ENCODE measurements at places on chromosomes 12 and 14.
A peak's percentile ranks its signal among the peaks of the same experiment; 100 is the strongest.

DNA sequence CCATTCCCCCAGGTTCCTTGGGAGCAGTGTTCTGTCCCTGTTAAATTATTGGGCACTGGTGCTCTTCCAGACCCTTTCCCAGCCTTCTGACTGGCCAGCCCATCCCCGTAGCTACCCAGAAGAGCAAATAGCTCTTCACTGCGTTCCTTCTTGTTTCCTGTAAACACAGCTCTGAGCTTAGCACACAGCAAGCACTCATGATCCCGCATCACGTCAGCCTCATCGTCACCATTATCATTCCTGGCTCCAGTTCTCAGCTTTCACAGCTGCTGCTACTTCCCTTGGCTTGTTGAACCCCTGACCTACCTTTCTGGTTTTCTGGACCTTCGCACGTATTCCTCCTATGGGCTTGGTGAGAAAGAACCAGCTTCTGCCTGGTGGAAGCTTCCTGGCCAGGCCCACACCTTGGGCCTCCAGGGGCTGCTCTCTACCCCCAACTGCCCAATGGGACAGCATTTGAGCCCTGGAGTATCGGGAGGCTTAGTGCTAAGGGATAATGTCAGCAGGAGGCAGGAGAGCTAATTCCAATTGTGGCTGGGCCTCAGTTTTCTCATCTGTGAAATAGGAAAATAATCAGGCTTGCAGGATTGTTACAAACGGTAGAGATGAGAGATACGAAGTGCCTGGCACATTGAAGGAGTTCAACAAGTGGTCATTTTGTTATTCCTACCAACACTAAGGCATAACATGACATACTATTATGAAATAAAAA lies 22.6 kb upstream of the PAPOLA start:
- no peak for DNase-seq

DNA sequence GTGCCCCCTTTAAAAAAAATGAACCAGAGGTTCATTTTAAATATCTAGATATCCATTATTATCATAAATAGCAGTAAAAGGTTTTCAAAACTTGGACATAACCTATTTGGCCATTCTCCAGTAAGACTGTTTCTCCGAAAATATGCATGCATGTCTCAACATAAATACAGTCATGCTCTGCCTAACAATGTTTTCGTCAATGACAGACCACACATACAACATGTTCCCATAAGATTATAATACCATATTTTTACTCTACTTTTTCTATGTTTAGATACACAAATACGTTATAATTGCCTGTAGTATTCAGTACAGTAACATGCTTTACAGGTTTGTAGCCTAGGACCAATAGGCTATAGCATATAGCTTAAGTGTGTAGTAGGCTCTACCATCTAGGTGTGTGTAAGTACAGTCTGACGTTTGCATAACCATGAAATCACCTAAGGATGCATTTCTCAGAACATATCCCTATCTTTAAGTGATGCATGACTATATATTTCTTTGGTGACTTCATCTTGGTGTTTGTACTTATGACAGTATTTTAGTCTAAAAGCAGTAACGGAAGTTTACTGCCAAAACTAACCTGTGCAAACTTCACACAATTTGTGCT lies 3.2 kb downstream of the TMEM19 start:
- DNase-seq, result no peak

DNA sequence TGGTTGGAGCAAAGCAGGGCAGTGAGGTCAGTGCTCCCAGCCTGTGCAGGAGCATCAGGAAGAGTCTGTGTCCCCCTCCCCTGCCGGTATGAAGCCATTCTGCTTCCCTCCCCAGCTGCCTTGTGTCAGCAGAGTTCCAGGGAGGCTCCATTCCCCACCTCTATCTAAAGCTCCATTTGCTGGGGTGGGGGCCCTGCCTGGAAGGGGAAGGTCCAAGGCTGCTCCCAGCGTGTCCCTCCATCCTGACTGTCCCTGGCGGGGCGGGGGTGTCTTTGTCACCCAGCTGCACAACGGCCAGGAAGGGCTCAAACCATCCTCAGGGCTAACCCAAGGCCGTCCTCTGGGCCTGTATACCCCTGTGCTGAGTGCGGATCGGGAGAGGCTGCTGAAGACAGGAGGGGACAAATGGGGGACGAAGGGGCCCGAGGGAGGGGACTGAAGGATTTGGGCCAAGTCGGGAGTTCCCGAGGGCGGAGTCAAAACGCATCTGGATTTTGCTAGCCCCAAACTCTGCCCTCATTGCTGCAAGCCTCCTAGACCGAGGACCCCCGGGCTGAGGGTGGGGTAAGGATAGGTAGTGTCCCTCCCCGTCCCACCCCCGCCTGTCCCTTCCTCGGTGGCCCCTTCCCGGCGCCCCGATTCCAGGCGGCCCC lies 748 bp upstream of the ACVRL1 start:
- no peak for DNase-seq

DNA sequence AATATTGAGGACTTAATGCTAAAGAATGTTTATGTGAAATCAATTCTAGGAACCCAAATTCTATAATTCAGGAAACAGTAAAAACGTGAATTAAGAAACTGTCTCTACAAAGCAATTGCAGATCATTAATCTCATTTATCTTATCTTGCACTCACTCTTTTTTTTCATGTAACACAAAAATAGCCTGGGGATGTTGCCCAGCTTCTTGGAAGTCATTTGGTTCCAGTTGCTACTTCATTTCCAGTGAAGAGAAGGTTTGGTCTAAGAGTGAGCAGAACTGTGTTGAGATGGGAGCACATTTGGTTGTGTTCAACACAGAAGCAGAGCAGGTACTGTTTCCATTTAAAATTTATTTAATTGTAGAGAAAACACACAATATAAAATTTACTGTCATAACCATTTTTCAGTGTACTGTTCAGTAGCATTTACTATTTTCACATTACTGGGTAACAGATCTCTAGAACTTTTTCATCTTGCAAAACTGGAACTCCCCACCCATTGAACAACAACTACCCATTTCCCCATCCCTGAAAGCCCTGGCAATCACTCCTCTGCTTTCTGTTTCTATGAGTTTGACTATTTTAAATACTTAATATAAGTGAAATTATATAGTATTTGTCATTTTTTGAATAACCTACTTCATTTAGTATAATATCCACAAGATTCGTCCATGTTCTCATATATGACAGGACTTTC lies 9.7 kb downstream of the CLEC6A start:
- no peak for DNase-seq

DNA sequence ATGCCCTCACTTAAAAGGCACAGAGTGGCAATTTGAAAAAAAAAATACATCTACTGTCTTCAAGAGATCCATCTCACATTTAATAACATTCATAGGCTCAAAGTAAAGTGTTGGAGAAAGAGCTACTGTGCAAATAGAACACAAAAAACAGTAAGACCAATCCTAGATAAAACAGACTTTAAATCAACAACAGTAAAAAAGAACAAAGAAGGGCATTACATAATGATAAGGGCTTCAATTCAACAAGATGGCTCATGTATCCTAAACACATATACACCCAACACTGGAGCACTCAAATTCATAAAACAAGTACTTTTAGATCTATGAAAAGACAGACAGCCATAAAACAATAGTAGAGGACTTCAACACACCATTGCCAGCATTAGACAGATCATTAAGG lies 93.6 kb upstream of the PCED1B start:
- no peak for DNase-seq

GRCh38 chr14:50677527-50678063 lies 9.5 kb upstream of the SAV1 start:
- no peak for DNase-seq

GRCh38 chr14:91046488-91047072 lies 13.9 kb downstream of the RPS6KA5 start:
- no peak for DNase-seq

GRCh38 chr12:6336079-6336888 lies 5.6 kb downstream of the TNFRSF1A start:
- DNase-seq, result peak; percentile 40

- DNase-seq, result no peak
Observed at GRCh38 chr12:32298917-32299316, 100.4 kb upstream of the FGD4 start.

GRCh38 chr12:108980831-108981618 lies 39.8 kb downstream of the SVOP start:
- DNase-seq, result no peak

GRCh38 chr14:33566082-33566481 lies 384.8 kb downstream of the EGLN3 start:
- no peak for DNase-seq

DNA sequence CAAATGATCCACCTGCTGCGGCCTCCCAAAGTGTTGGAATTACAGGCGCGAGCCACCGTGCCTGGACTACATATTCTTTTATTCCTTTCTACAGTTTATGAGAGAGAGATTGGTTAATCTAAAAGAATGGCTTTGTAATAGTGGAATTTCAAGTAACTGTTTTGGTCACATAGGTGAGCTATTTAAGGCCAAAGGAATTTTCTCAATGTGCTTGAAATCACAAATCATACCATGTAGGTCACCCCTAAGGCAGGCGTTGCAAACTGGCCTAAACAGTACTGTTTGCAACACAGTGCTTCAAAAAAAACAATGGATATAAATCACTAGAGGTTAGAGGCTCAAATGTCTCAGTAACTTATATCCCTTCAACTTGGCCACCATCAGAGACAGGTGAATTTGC lies 103.7 kb upstream of the PTPRR start:
- DNase-seq, result no peak

GRCh38 chr14:75096959-75097358 lies 27.5 kb downstream of the ZC2HC1C start:
- no peak for DNase-seq

DNA sequence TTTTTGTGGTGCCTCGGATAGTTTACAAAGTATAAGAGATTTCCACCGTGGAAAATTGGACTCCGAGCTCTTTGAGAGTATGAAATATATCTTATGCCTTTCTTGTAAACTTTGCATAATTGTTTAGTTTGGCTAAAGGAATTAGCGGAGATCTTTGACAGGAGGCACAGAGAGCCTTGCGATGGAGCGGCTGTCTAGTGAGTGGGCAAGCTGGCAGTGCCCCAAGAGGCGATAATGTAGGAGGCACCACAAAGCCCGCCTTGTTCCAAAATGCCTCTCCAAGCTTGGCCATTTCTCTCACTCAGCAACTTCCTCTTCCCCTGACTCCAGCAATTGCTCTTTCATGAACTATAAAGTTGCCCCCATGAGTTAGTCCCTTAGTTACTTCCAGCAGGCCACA lies 270.1 kb upstream of the PRICKLE1 start:
- DNase-seq, result no peak

DNA sequence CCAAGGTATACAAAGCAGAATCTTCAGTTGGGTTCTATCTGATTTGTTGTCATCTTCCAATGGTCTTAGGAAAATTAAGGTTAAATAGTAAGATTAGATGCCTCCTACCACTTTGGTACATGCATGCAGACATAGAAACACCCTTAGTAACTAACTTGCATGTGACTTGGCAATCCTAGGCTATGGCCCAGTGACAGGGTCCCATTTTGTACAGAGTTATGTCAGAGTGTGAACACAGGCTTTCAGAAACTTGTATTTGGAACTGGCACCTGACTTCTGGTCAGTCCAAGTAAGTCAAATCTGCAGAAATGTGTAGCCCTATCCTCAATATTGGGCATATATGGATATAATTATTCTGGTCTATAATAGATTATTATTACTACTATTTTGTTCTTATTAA lies 53.1 kb downstream of the DAD1 start:
- DNase-seq, result no peak

GRCh38 chr12:47504775-47505446 lies 200.9 kb downstream of the RPAP3 start:
- no peak for DNase-seq

- DNase-seq, result no peak
Observed at GRCh38 chr12:64461634-64462414, 9.9 kb downstream of the TBK1 start.

DNA sequence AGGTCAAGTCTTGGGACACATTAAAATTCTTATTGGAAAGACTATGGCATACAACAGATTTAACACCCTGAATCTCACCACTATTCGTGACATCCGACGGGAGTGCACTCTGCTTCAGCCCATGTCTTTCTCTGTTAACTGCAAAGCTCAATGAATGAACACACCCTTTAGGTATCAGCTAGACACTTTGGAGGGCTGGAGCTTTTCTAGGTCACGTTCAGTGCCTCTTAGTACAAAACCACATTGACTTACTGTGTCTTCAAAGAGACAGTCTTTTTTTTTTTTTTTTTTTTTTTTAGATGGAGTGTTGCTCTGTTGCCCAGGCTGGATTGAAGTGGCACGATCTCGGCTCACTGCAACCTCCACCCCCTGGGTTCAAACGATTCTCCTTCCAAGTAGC lies 80.6 kb downstream of the GLT1D1 start:
- no peak for DNase-seq

- DNase-seq, result peak; percentile 41
Observed at GRCh38 chr14:69242311-69243224, 17.4 kb upstream of the GALNT16 start.

DNA sequence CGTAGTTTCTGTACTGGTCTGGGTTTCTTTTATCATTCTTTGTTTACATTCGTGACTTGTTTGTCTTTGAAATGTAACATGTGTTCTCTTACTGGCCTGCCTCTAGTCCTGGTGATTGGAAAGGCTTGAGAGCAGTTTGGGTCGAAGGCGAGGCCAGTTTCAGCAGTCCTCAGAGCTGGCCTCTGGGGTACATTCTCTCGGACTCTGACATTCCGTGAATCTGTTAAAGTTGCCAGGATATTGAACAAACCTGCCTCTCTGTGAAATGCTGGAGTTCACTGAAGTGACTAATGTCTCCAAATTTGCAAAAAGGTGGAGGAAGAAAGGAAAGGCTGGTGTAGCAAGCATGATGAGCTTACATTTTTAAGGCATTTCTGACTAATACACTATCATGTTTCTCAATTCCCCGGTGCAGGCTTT lies 1.5 kb downstream of the PLEKHA5 start:
- DNase-seq, result no peak

GRCh38 chr12:52210186-52210924 lies 18.5 kb upstream of the KRT80 start:
- no peak for DNase-seq

GRCh38 chr12:98371419-98371818 lies 144.0 kb upstream of the TMPO start:
- DNase-seq, result no peak

GRCh38 chr12:103583008-103583407 lies 4.1 kb upstream of the STAB2 start:
- DNase-seq, result no peak

DNA sequence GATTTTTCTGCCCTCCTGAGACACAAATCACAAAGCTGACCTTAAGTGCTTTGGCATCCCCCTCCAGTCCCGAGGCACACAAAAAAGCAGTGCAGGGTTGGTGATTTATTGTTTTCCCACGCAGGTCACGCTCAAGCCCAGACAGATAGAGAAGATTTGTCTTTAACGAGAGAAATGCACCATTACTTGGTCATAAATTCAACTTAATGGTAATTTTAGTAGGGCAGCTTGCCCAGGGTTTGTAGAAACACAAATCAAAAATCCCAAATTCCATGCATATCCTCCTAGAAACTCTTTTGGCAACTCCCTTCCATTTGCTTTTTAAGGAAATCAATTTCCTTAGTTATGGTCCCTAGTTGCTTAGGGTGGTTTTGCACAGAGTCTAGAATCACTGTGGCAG lies 132.6 kb downstream of the IGF1 start:
- no peak for DNase-seq

All from activated T-cell treated with anti-CD3 and anti-CD28 coated beads for 24 hours (primary cell).